ENCODE measurements at places on chromosomes 12 and 14.

- H3K4me1 ChIP-seq = no peaks in the 10 kb centered on the region
- no peak overlapping the region for H3K4me3 ChIP-seq
- H3K27ac ChIP-seq = no peak overlapping the region
- H3K36me3 ChIP-seq = no peaks in the 10 kb centered on the region
- H3K27me3 ChIP-seq = no peaks in the 10 kb centered on the region
Observed at GRCh38 chr14:32998433-32998832, 59.8 kb downstream of the NPAS3 start.

- no peaks in the 10 kb centered on the region for H3K36me3 ChIP-seq
- no peaks in the 10 kb centered on the region for H3K27me3 ChIP-seq
- no peaks in the 10 kb centered on the region for H3K4me1 ChIP-seq
- no peak overlapping the region for H3K4me3 ChIP-seq
- no peak for DNase-seq
Observed at GRCh38 chr14:74634964-74635363, 22.9 kb upstream of the LTBP2 start.

- peaks cover 62% of the 10 kb centered on the region for H3K27me3 ChIP-seq
- peak; percentile 64 for DNase-seq
- H3K4me1 ChIP-seq = peaks cover 7% of the 10 kb centered on the region
- peak overlapping the region; percentile 76 for H3K4me3 ChIP-seq
- no peak overlapping the region for H3K27ac ChIP-seq
- H3K36me3 ChIP-seq = no peaks in the 10 kb centered on the region
Observed at GRCh38 chr12:107903341-107904061, 129.0 kb downstream of the ASCL4 start.

GRCh38 chr14:105069871-105070759, 4.9 kb upstream of the GPR132 start:
- no peak overlapping the region for H3K4me3 ChIP-seq
- peak; percentile 83 for DNase-seq
- no peaks in the 10 kb centered on the region for H3K36me3 ChIP-seq
- H3K4me1 ChIP-seq = peaks cover 56% of the 10 kb centered on the region
- peak overlapping the region; percentile 79 for H3K27ac ChIP-seq

- no peak overlapping the region for H3K4me3 ChIP-seq
- no peaks in the 10 kb centered on the region for H3K27me3 ChIP-seq
- no peak overlapping the region for H3K27ac ChIP-seq
- no peak for DNase-seq
- no peaks in the 10 kb centered on the region for H3K36me3 ChIP-seq
Observed at GRCh38 chr14:78566859-78567172, 396.6 kb downstream of the NRXN3 start.

GRCh38 chr12:89901906-89902642, 193.4 kb upstream of the ATP2B1 start:
- no peak for DNase-seq
- H3K36me3 ChIP-seq = no peaks in the 10 kb centered on the region
- H3K27me3 ChIP-seq = no peaks in the 10 kb centered on the region
- no peak overlapping the region for H3K27ac ChIP-seq
- no peak overlapping the region for H3K4me3 ChIP-seq

GRCh38 chr12:34204830-34205285, 182.6 kb downstream of the ALG10 start:
- no peak overlapping the region for H3K27ac ChIP-seq
- no peaks in the 10 kb centered on the region for H3K27me3 ChIP-seq
- DNase-seq = no peak
- H3K4me1 ChIP-seq = no peaks in the 10 kb centered on the region
- no peaks in the 10 kb centered on the region for H3K36me3 ChIP-seq

DNA sequence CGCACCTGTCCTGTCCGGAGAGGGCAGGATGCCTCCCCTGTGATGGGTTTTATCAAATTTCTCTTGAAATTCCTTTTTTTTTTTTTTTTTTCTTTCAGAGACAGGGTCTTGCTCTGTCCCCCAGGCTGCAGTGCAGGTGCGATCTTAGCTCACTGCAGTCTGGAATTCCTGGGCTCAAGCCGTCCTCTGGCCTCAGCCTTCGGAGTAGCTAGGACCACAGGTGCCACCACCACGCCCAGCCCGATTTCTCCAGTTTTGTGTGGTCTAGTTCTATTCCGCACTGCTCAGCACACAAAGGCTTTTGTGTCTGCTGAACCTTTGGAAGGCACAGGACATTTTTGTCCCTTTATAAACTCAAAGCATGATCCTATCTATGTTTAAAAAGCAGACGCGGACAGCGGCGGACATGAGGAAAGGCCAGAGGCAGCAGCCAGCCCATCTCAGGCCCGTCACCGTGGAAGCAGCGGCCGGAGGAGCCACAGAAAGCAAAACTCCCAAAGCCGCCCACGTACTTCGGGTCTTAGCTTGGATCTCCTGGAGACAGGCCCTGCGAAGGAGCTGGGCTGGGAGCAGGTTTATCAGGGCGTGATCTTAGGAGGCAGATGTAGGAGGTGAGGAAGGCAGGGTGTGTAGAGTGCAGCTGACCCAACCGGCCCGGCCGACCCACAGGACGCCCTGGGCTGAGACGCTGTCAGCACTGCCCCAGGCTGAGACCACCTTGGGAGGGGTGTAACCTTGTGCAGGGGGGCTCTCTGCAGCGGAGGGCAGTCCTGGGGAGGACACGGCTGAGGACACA, 30.9 kb upstream of the FBRSL1 start:
- no peaks in the 10 kb centered on the region for H3K36me3 ChIP-seq
- H3K27ac ChIP-seq = no peak overlapping the region
- no peak overlapping the region for H3K4me3 ChIP-seq
- H3K27me3 ChIP-seq = no peaks in the 10 kb centered on the region

GRCh38 chr14:21050597-21050996, 7.0 kb upstream of the RNASE8 start:
- H3K4me3 ChIP-seq = no peak overlapping the region
- no peak overlapping the region for H3K27ac ChIP-seq
- no peaks in the 10 kb centered on the region for H3K36me3 ChIP-seq
- no peaks in the 10 kb centered on the region for H3K27me3 ChIP-seq

DNA sequence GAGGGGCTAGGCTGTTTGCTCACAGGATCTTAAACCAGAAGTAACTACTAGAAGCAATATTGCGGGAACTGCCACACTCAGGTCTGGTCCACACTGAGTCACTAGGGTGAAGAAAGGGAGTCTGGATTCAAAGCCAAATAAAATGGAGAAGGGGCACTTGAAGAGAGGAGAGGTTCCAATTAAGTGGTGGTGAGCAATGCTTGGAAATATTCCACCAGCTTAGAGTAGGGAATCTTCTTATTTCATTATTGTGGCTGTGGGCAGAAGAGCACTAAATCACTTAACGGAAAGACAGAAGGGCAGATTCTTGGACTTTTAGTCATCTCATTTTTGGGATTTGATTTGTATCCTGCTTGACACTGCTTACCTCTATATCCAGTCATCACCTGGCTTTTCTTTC, 48.6 kb upstream of the PPP1R12A start:
- no peak overlapping the region for H3K27ac ChIP-seq
- H3K4me1 ChIP-seq = no peaks in the 10 kb centered on the region
- peaks cover 5% of the 10 kb centered on the region for H3K27me3 ChIP-seq

- H3K27ac ChIP-seq = peak overlapping the region; percentile 95
- DNase-seq = peak; percentile 17
- no peaks in the 10 kb centered on the region for H3K27me3 ChIP-seq
- H3K4me1 ChIP-seq = peaks cover 88% of the 10 kb centered on the region
Observed at GRCh38 chr14:99258341-99258861, 13.6 kb downstream of the BCL11B start.

DNA sequence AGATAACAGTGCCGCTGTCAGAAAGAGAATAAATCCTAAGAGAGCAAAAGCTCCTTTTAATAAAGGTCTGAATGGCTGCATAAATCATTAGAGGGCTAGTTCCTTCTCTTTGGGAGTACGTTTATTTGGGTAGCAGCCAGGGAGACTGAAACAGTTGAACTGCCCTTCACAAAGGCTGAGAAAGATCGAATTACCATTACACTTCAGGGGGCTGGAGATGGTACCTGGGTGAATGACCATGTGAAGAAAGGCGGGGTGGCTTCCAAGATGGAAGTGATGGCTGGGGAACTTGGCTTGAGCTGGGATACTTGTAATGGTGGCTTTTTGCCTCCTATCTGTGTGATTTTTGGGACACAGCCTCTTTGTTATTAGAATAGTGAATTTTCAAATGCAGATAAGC, 1.7 kb upstream of the FGD4 start:
- DNase-seq = no peak
- H3K4me1 ChIP-seq = no peaks in the 10 kb centered on the region
- no peak overlapping the region for H3K4me3 ChIP-seq
- peaks cover 33% of the 10 kb centered on the region for H3K27me3 ChIP-seq
- H3K27ac ChIP-seq = no peak overlapping the region

- no peak overlapping the region for H3K4me3 ChIP-seq
- H3K27me3 ChIP-seq = no peaks in the 10 kb centered on the region
- DNase-seq = no peak
- peaks cover 17% of the 10 kb centered on the region for H3K36me3 ChIP-seq
Observed at GRCh38 chr14:53055003-53055402, 98.1 kb downstream of the DDHD1 start.

DNA sequence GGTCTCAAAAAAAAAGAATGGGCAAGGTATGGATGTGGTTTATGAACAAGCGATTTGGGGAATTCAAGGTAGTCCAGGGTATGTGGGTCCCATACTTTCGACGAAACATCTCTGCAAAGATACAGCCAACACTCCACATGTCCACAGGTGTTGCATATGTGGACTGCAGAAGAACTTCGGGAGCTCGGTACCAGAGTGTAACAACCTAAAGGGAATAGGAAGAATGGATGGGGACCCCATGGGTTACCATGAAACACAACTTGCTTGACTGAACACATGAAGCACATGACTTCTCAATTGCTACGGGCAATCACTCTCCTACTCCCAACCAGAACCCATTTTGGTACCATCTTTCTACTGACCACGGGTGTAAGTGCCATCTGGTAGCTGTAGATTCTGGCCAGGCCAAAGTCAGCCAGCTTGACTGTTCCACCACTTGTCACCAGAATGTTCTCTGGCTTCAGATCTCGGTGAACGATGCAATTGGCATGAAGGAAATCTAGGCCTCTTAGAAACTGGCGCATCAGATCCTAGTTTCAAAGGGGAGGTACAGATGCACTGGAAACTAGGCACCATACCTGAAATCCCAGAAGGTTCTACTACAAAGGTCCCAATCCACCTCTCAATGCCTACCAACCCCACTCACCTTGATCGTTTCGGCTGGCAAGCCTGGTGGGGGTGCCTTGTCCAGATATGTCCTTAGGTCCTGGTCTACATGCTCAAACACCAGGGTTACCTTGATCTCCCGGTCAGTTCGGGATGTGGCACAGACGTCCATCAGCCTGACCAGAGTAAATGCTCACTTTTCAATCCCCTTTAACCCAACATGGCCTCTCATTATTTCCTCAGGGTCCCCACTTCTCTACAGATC, 1.3 kb downstream of the CDK4 start:
- DNase-seq = no peak
- H3K4me1 ChIP-seq = peaks cover 46% of the 10 kb centered on the region
- H3K27ac ChIP-seq = peak overlapping the region; percentile 99
- H3K36me3 ChIP-seq = peaks cover 41% of the 10 kb centered on the region
- no peaks in the 10 kb centered on the region for H3K27me3 ChIP-seq

- no peaks in the 10 kb centered on the region for H3K27me3 ChIP-seq
- H3K4me1 ChIP-seq = no peaks in the 10 kb centered on the region
- no peak overlapping the region for H3K4me3 ChIP-seq
- DNase-seq = no peak
Observed at GRCh38 chr14:54976316-54976715, 50.6 kb downstream of the WDHD1 start.

- no peaks in the 10 kb centered on the region for H3K36me3 ChIP-seq
- no peak for DNase-seq
- H3K27ac ChIP-seq = no peak overlapping the region
- H3K4me3 ChIP-seq = no peak overlapping the region
- peaks cover 11% of the 10 kb centered on the region for H3K4me1 ChIP-seq
Observed at GRCh38 chr12:90098132-90098779, 389.6 kb upstream of the ATP2B1 start.

DNA sequence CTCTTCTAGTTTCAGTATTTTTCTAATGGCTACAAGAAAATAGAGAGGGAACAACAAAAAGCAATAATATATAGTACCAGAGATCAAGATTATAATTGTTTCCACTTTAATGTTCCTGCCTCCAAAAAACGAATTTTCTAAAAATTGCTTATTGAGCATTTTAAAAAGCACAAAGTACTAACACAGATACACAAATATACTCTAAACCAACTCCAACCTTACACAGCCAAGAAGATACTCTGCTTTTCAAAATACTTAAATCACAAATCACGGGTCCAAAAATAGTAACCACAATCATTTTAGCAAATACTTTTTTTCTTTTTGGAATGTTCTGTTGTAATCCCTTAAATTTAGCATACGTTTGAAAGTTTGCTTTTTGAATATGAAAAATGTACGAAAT, 2.0 kb downstream of the YAF2 start:
- H3K36me3 ChIP-seq = peaks cover 6% of the 10 kb centered on the region
- H3K27me3 ChIP-seq = no peaks in the 10 kb centered on the region
- H3K4me3 ChIP-seq = peak overlapping the region; percentile 37
- no peak for DNase-seq
- H3K27ac ChIP-seq = no peak overlapping the region
- H3K4me1 ChIP-seq = peaks cover 50% of the 10 kb centered on the region

- no peak overlapping the region for H3K27ac ChIP-seq
- H3K4me3 ChIP-seq = no peak overlapping the region
- H3K4me1 ChIP-seq = peaks cover 7% of the 10 kb centered on the region
- no peaks in the 10 kb centered on the region for H3K27me3 ChIP-seq
Observed at GRCh38 chr14:96461950-96462798, 40.0 kb upstream of the PAPOLA start.

DNA sequence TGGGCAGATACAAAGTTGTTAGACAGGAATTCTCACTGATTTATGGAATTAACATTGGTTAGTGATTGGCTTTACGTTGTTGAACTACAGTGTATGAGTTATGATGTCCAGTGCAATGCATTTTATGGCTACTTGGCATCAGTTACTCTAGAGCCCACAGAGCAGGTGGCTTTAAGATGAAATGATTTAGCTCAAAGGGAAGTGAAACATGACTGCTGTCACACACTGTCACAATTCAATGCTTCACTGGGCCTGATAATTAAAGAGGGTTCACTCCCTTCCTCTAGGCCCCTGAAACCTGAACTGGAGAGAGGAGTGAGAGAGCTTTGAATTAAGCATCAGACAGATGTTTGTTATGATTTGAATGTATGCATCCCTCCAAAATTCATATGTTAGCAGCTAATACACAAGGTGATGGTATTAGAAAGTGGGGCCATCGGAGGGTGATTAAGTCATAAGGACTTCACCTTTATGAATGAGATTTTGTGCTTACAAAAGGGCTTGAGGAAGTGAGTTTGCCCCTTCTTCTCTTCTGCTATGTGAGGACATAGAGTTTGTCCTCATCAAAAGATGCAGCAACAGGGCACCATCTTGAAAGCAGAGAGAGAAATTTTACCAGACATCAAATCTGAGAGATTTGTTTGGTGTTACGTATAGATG, 175.8 kb upstream of the GRIN2B start:
- H3K27me3 ChIP-seq = peaks cover 3% of the 10 kb centered on the region
- H3K36me3 ChIP-seq = no peaks in the 10 kb centered on the region
- H3K4me1 ChIP-seq = no peaks in the 10 kb centered on the region
- DNase-seq = no peak
- no peak overlapping the region for H3K27ac ChIP-seq
- H3K4me3 ChIP-seq = no peak overlapping the region

GRCh38 chr12:89988188-89988915, 279.7 kb upstream of the ATP2B1 start:
- H3K27me3 ChIP-seq = no peaks in the 10 kb centered on the region
- H3K4me1 ChIP-seq = peaks cover 5% of the 10 kb centered on the region
- H3K36me3 ChIP-seq = no peaks in the 10 kb centered on the region
- H3K27ac ChIP-seq = no peak overlapping the region

GRCh38 chr12:75568393-75568792, 57.0 kb upstream of the KRR1 start:
- no peaks in the 10 kb centered on the region for H3K4me1 ChIP-seq
- H3K27ac ChIP-seq = no peak overlapping the region
- H3K4me3 ChIP-seq = no peak overlapping the region
- no peak for DNase-seq
- peaks cover 4% of the 10 kb centered on the region for H3K27me3 ChIP-seq
